K562 (cell line): ENCODE measurements at places on chromosomes 1 and 21. TPM values are rescaled to one million over a fixed set of nuclear protein-coding genes. Genes with fewer than 3 reads are reported as not detected.

The AK4 gene
- total RNA-seq, result 34.9 and 36.4 TPM in 2 replicates

The FAM72C gene
- 15.5 and 20.7 TPM in 2 replicates for total RNA-seq

DNA sequence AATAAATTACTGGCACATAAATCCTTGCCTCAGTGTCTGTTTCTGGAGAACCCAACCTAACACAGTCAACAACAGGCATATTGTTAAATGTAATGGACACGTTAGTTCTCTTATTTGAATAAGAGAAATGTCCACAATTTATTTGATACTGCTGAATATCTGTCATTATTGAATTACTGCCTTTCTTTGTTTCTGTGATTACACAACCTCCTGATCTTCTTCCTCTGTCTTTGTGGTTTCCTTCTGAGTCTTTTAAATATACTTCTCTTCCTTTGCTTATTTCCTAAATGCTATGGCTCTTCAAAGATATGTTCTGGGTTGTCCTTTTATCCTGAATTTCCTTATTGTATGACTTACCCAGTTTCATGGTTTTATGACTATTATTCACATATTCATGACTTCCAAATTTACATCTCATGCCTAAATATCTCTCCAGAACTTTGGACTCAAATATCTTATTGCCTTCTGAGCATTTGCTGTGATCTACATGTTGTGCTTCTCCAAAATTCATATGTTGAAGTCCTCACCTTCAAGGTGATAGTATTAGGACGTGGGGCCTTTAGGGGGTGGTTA lies 39.9 kb downstream of the MSH4 start:
- no peaks in the 10 kb centered on the region for H3K36me3 ChIP-seq
- H3K27ac ChIP-seq, result no peak overlapping the region
- DNase-seq, result no peak
- H3K27me3 ChIP-seq, result no peaks in the 10 kb centered on the region
- H3K4me1 ChIP-seq, result no peaks in the 10 kb centered on the region

DNA sequence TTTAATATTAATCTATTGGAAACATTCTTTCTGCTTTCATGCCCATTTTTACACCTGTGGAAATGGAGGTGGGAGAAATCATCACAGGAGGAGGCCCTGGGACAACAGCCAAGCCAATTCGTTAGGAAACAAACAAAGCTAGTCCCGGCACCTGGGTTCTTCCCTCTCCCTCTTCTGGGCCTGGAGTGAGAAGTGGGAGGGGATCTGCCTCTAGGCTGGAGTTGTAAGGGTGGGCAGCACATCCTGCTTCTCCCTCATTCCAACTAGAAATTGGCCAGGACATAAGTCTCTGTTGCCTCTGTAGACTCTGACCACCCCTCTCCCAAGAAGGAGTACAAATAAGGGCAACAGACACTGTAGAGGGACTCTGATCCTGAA lies 20.2 kb upstream of the ERO1B start:
- H3K4me1 ChIP-seq, result no peaks in the 10 kb centered on the region
- no peaks in the 10 kb centered on the region for H3K36me3 ChIP-seq
- H3K27me3 ChIP-seq, result no peaks in the 10 kb centered on the region
- DNase-seq, result no peak
- H3K4me3 ChIP-seq, result no peak overlapping the region

DNA sequence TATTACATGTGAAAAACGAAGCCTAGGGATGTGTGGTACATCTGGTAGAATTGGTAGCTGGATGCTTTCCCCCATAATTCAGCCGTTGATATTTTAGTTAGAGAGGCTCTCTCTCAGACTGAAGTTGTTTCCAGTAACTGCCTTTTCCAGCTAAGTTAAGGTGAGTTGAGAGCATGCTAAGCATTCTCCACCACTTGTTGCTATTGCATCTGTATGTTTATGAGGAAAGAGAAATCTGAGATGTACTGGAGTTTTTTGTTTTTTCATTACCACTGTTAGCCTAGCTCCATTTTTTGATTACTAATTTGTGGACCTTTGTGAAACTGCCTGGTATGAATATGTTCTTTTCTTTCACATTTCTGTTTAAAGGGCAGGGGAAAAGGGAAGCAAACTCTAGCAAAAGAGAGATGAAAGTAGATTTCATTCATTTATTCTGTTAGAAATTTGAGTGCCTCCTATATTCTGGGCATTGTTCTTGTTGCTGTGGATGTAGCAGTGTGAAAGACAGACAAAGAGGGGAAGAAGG lies 189.9 kb upstream of the CACYBP start:
- H3K27me3 ChIP-seq, result no peaks in the 10 kb centered on the region
- no peak overlapping the region for H3K27ac ChIP-seq
- no peak overlapping the region for H3K4me3 ChIP-seq
- no peaks in the 10 kb centered on the region for H3K4me1 ChIP-seq
- H3K36me3 ChIP-seq, result no peaks in the 10 kb centered on the region
- no peak for DNase-seq

DNA sequence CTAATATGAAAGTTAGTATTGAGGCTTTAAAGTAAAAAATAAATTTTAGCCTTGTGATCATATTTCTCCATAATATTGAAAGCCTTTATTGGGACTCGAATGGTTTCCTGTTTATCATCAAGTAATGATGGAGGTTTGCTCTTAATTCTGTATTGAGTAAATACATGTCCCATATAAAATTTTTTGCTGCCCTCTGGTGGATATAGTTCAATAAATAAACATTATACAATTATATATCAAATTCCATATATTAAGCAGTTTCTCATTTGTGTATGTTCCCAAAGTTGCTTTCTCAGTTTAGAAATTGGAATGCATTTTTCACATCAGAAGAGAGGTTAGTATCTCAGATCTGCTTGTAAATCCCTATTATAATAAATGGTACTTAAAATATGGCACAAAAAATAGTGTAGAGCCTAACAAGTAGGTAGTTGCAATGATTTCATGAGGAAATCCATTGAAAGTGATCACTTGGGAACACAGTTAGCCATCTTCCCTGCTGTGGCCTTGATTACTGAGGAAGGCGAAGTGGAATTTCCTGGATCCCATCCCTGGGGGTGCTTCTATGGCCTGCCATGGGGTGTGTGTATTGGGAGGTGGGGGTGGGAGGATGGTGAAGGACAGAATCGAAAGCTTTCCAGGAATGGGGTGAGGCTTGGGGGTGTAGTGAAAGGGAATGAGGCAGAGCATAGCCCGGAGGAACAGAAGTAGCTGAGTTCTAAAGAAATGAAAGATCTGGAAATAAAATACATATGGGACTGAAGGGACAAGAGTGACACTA lies 84.1 kb upstream of the C21orf91 start:
- H3K27me3 ChIP-seq, result no peaks in the 10 kb centered on the region
- H3K27ac ChIP-seq, result no peak overlapping the region
- no peak overlapping the region for H3K4me3 ChIP-seq
- H3K4me1 ChIP-seq, result no peaks in the 10 kb centered on the region; the same call in 1 of the 2 replicates
